GM23248 (cell line): ENCODE measurements at places on chromosomes 1 and 21.
A peak's percentile ranks its signal among the peaks of the same experiment; 100 is the strongest.

- H3K27me3 ChIP-seq = no peaks in the 10 kb centered on the region
- 0 out of 2 replicates have a peak, but pooled peaks cover 7% of the 10 kb centered on the region for H3K36me3 ChIP-seq
- DNase-seq = peak; percentile 84
Measured at GRCh38 chr1:29176576-29176975, 5.1 kb downstream of the SRSF4 start.

DNA sequence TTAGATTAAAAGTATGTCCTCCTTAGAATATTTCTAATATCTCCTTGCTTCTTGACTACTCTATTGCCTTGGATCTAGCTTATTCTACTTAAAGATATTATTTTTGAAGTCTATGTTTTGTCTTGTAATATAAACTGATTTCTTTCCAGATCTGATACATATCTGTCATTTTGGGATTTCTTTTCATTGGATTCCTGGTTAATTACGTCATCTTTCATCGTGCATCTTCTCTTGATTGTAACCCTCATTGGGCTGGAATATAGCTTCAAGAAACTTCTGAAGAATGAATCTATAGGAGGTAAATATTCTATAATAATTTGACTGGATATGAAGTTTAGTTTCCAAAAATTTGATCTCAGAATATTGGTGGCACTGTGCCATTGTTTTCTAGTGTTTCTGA lies 12.1 kb downstream of the NTMT2 start:
- no peaks in the 10 kb centered on the region for H3K36me3 ChIP-seq
- no peak overlapping the region for H3K27ac ChIP-seq
- H3K27me3 ChIP-seq = no peaks in the 10 kb centered on the region
- H3K4me3 ChIP-seq = no peak overlapping the region
- DNase-seq = no peak

- H3K4me3 ChIP-seq = no peak overlapping the region
- peaks cover 17% of the 10 kb centered on the region; the same call in 1 of the 2 replicates for H3K4me1 ChIP-seq
- H3K36me3 ChIP-seq = no peaks in the 10 kb centered on the region
- no peak for DNase-seq
- H3K27me3 ChIP-seq = peaks cover under 1% of the 10 kb centered on the region; the same call in 1 of the 2 replicates
- H3K27ac ChIP-seq = no peak overlapping the region
Measured at GRCh38 chr1:181257117-181257516, 168.6 kb downstream of the IER5 start.

DNA sequence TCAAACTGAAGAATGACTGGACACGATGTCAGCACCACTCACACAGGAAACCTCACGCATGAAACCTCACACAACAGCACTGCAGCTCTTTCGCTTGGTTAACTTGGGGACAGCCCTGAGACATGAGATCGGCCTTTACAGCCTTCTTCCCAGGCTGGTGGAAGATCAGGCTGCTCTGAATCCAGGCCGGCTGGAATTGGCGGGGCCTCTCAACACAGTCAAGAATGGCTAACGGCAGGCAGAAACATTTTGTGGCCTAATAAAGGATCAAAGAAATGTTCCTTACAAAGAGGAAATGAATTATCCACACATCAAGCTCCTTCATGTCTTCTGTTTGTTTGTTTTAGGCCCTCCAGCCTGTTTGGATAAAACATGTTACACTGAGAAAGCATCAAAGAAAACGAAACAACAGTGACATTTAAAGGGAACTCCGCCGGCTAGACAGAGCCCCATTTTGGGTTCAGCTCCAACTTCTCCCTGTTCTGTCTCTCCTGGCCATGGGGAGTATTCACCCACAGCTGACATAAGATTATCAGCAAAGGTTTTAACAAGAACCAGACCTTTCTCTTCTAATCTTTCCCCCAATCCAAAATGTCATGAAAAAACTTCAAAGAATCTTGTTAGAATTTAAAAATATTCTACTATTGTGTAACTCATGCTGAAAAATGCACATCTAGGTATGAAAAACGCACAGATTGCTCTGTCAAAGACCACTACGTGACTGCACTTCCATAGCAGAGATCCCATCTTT lies 131.2 kb downstream of the SLC45A1 start:
- H3K4me1 ChIP-seq = peaks cover 17% of the 10 kb centered on the region
- DNase-seq = peak; percentile 78
- H3K4me3 ChIP-seq = peak overlapping the region; percentile 65
- no peaks in the 10 kb centered on the region for H3K36me3 ChIP-seq

DNA sequence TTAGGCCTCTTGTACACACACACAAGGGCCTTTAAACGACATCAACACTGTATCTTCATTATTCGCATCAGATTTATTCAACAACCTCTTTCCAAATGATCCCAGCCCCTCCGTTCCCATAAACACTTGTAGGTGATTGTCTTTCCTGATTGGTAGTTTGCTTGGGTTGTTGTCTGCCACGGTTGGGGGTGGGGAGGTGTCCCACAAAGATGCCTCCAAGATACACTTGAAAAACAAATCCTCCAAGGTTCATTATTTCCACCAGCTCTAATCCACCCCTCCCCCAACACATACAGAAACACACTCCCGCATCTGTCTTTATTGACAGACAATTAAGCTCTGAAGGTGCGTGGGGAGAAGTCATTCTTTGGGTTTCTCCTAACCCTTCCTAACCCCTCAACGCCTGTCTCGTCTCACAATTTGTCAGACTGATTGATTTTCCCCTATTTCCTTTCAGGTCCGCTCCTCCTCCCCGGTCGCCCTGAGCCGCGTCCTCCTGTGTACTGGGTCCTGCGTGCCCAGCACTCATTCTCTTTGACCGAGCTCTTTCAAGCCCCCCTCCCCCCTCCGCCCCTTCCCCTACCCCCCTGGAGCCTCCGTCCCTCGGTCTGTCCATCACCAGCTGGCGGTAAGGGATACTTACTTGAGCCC lies 1.4 kb downstream of the WDR26 start:
- H3K4me1 ChIP-seq = peaks cover 46% of the 10 kb centered on the region
- H3K27ac ChIP-seq = peak overlapping the region; percentile 82
- peak; percentile 56 for DNase-seq
- H3K4me3 ChIP-seq = peak overlapping the region; percentile 89
- no peaks in the 10 kb centered on the region for H3K27me3 ChIP-seq
- peaks cover 23% of the 10 kb centered on the region for H3K36me3 ChIP-seq

DNA sequence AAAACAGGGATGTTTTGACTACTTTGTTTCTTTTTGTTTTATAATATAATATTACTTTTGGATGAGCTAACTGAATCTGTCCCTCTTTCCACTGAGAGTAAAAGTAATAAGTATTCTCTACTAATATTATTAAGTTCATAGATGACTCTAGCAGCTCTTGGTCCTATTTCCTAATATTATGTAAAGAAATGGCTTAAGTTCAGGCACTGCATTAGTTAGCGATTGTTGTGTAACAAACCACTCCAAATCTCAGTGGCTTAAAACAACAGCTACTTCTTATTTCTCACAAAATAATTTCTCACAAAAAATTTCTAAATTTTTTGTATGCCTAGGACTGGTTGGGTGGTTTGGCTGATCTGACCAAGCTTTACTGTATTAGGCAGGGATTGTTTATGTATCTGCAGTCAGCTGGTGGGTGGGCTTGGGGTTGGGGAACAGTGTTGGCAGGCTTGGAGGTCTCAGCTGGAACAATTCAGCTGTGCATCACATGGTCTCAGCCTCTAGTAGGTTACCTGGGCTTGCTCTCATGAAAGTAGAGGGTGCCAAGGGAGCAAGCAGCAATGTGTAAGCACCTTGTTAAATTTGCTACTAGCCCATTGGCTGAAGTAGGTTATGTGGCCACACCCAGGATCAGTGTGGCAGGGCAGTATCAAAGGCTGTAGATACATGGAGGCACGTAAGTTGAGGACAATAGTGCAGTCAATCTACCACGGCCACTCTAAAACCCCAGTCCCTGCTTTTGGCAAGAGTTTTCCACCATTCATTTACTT lies 8.8 kb upstream of the CCT8 start:
- DNase-seq = no peak
- H3K27ac ChIP-seq = no peak overlapping the region
- no peaks in the 10 kb centered on the region for H3K27me3 ChIP-seq
- no peaks in the 10 kb centered on the region for H3K36me3 ChIP-seq

- H3K27me3 ChIP-seq = no peaks in the 10 kb centered on the region
- no peaks in the 10 kb centered on the region for H3K4me1 ChIP-seq
- no peak overlapping the region for H3K4me3 ChIP-seq
- no peaks in the 10 kb centered on the region for H3K36me3 ChIP-seq
- no peak overlapping the region for H3K27ac ChIP-seq
Measured at GRCh38 chr1:5961601-5962000, 30.6 kb downstream of the NPHP4 start.

DNA sequence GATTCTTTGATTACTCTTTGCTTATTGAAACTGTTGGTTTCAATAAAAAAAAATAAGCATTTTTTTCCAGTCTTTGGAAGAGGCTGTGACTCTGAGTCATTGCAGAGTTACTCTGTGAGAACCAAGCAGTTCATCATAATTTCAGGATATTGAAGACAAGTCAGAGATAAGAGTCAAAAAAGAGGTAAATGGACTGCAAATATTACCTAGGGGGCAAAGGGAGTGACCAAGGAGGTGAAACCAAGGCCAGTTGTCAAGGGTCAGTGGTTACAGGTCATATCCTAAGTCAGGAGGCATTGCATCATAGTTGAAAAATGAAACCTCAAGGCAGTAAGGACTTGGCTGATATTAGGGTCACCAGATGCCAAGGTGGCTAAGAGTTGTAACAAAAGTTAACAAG lies 597.1 kb upstream of the USP24 start:
- H3K4me3 ChIP-seq = no peak overlapping the region
- H3K27me3 ChIP-seq = no peaks in the 10 kb centered on the region
- peaks cover 27% of the 10 kb centered on the region for H3K4me1 ChIP-seq
- no peaks in the 10 kb centered on the region for H3K36me3 ChIP-seq
- no peak overlapping the region for H3K27ac ChIP-seq
- DNase-seq = peak; percentile 55

DNA sequence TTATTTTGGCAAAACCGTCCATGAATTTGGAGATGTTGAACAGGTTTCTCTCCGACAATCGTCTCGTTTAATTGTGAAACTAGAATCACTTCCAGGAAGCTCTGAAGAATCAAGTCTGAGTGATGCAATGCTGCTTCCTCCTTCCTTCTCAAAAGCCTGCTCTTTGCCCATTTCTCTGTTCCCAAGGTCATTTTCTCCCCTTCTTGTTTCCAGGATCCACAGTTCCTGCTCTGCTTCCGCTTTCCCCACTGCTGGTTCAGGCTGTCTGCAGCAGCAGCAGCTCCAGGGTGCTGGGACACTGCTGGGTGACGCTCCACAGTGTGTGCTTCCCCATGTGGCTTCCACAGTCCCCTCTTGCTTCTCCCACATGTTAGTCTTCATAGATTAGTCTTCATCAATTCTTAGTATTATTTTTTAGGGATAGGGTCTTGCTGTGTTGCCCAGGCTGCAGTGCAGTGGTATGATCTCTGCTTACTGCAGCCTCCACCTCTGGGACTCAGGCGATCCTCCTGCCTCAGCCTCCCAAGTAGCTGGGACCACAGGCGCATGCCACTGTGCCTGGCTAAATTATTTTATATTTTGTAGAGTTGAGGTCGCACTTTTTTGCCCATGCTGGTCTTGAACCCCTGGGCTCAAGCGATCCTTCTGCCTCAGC lies 156.2 kb downstream of the DYRK1A start:
- H3K4me3 ChIP-seq = no peak overlapping the region
- no peaks in the 10 kb centered on the region for H3K4me1 ChIP-seq
- no peaks in the 10 kb centered on the region for H3K27me3 ChIP-seq
- no peak overlapping the region for H3K27ac ChIP-seq
- no peak for DNase-seq
- 0 out of 2 replicates have a peak, but pooled peaks cover 6% of the 10 kb centered on the region for H3K36me3 ChIP-seq

DNA sequence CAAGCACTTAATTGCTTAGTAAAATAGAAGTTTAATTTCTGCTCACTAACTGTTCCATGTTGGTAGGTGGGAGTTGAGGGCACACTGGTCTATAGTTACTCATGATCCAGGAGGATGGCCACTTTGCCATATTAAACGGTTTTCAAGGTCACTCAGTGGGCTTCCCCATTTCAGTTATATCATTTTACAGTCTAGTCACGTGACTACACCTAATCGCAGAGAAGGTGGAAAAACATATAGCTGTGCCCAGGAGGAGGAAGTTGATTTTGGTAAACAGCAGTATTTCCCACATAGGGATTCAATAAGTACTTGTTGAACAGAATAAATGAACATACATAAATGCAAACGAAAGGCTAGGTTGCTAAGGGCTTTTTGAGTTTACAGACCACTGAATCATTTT lies 541.1 kb upstream of the CAMK1G start:
- peaks cover 24% of the 10 kb centered on the region for H3K4me1 ChIP-seq
- DNase-seq = no peak
- no peak overlapping the region for H3K27ac ChIP-seq
- H3K4me3 ChIP-seq = no peak overlapping the region
- no peaks in the 10 kb centered on the region for H3K27me3 ChIP-seq
- no peaks in the 10 kb centered on the region for H3K36me3 ChIP-seq

- no peak for DNase-seq
- H3K27me3 ChIP-seq = no peaks in the 10 kb centered on the region
- no peak overlapping the region for H3K4me3 ChIP-seq
- H3K27ac ChIP-seq = no peak overlapping the region
- no peaks in the 10 kb centered on the region for H3K4me1 ChIP-seq
Measured at GRCh38 chr1:199751962-199752687, 275.4 kb upstream of the NR5A2 start.

GRCh38 chr1:108699375-108700332 lies 7.5 kb downstream of the PRPF38B start:
- H3K27ac ChIP-seq = no peak overlapping the region
- H3K4me1 ChIP-seq = peaks cover 24% of the 10 kb centered on the region
- DNase-seq = no peak
- peaks cover 64% of the 10 kb centered on the region for H3K36me3 ChIP-seq
- no peak overlapping the region for H3K4me3 ChIP-seq

GRCh38 chr1:16420424-16421118 lies 16.7 kb downstream of the SPATA21 start:
- no peaks in the 10 kb centered on the region for H3K27me3 ChIP-seq
- no peak overlapping the region for H3K4me3 ChIP-seq
- no peak overlapping the region for H3K27ac ChIP-seq
- no peak for DNase-seq
- no peaks in the 10 kb centered on the region for H3K4me1 ChIP-seq

DNA sequence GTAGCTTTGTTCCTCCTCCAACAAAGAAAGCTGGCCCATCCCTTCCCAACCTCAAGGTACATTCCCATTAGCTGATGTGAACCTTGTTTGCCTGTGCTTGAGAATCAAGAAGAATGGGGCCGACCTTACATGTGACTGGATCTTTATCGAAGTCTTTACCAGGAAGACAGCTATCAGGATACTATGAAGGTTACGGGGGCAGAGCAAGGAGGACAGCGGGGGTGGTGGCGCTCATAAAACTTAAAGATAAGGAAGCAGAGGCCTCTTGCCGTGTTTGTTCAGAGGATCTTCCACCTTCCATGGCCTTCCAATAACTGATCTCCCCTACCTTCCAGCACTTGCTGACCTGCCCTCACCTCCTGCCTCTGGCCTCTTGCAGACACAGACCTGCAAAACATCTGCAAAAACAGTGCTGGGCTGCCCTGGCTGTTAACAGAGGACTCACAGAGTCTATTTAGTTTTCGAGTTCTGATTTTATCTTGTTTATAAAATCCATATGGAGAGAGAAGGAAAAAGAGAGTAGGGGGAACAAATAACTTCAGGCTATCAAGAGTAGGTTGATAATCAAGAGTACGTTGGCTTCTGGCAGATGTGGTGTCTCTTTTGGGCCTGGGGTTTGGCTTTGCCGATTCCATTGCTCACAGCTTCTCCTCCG lies 198.0 kb downstream of the HUNK start:
- H3K27ac ChIP-seq = no peak overlapping the region
- no peaks in the 10 kb centered on the region for H3K4me1 ChIP-seq
- H3K27me3 ChIP-seq = no peaks in the 10 kb centered on the region
- no peak overlapping the region for H3K4me3 ChIP-seq
